ENCODE measurements at places on chromosomes 6 and 20.

DNA sequence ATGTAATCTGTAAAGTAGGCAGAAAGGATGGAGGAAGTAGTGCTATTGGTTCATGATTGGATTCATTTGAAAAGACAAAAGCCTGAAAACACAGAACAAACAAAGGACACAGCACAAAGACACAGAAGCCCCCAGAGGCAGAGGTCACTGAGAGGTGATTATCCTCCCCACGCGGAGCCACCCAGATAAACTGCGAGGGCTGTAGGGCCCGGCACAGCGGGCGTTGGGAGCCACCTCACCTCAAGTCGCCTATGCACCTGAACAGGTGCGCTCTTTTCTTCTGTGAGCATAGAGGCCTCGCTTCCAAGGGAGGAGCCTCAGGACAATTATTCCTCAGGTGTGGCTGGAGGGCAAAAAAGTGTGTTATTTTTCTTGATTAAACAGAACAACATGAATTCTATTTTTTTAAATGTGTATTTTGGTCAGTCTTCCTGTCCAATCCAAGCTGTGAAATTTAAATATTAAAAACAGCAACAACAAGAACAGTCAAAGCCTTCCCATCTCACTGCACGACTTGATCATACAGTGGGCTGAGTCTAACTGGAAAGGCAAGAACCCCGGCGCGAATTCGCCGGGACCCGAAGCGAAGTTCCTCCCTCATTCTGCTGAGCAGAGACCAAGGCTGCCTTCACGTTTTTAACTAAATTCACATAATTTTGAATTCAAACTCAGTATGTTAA is 205.3 kb downstream of the THBS2 start:
- peak; percentile 60 for DNase-seq

DNA sequence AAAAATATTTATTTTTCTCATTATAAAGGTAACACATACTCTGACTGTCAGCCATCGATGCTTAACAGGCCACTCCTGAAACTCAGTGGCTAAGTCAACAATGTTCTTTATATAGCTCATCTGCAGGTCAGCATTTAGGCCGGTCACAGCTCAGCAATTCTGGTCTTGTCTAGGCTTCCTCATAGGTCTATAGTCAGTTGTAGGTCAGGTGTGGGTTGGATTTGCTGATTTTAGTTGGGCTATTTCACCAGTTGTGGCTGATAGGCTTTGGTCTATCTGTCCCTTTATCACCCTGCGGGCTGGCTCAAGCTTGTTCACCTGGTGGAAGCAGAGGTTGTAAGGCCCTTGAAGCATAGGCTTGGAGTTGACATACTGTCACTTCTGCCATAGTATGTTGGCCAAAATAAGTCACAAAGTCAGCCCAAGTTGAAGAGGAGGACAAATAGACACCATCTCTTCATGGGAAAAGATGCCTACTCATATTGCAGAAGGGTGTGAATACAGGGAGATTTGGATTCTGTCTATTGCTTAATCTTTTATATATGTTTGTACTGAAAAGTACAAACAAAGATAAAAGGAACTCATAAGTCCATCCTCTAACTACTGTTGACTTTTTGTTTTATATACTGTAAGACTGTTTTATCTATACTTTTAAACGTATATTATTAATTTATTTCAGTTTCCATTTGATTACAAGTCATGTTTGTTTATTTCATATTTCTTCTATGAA is 75.0 kb downstream of the BCKDHB start:
- DNase-seq: no peak

- no peak for DNase-seq
Observed at GRCh38 chr6:43359381-43359780, 10.1 kb downstream of the ZNF318 start.

DNA sequence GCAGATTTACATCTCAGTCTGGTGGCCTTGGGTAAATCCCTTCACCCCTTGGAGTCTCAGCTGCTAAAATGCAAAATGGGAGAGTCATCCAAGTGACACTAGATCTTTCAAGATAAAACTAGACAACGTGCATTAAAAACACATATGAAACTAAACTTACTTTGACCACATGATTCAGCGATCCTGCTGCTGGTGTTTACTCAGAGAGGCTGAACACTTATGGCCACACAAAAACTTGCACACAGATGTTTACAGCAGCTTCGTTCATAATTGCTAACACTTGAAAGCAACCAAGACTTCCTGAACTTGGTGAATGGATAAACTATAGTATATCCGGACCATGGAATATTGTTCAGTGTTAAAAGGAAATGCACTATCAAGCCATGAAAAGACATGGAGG is 55.3 kb upstream of the GPR6 start:
- no peak for DNase-seq

DNA sequence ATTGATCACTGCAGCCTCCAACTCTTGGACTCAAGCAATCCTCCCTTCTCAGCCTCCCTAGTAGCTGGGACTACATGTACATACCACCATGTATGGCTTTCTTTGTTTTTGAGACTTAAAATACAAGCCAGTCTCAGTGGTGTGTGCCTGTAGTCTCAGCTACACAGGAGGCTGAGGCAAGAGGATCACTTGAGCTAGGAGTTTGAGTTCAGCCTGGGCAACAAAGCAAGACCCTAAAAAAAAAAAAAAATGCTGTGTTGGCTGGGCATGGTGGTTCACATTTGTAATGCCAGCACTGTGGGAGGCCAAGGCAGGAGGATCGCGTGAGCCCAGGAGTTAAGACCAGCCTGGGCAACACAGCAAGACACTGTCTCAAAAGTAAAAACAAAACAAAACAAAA is 51.7 kb downstream of the UBR2 start:
- DNase-seq: no peak

All from osteocyte (in vitro differentiated cells).